Dorsolateral prefrontal cortex (tissue), 122 donors: ENCODE measurements at places on chromosomes 2 and 18.

GRCh38 chr18:73939391-73939790, 208.2 kb downstream of the FBXO15 start:
- DNase-seq, result no peak

- DNase-seq, result no peak
These were observed 201.7 kb downstream of the TNS1 start for GRCh38 chr2:217801115-217801531.

GRCh38 chr18:69588301-69588700, 187.6 kb downstream of the DOK6 start:
- no peak for DNase-seq

DNA sequence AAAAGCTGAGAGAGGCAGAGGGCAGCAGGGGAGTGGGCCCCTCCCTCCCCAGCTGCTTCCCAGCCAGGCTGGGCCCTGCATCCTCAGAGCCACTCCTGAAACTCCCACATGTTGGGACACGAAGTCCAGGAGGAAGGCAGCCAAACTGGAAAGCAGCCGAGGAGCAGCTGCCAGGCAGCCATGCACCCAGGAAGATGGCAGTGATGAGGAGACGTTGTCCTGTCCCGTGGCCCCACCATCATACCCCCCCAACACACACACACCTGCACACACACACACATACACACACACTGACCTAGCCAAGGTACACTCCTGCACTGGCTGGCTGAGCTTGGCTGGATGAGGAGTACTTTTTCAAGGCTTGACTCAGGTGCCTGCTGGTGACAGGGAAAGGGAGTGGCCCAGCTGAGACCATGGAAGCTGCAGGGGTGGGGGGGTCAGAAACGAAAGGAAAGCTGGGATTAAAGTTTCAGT, 106.0 kb downstream of the CYP26B1 start:
- DNase-seq, result no peak

GRCh38 chr2:8248623-8248957, 433.3 kb upstream of the ID2 start:
- no peak for DNase-seq

- no peak for DNase-seq
These were observed 29.2 kb downstream of the ZNF516 start for GRCh38 chr18:76465630-76466409.

- DNase-seq, result no peak
These were observed 39.6 kb upstream of the LDLRAD4 start for GRCh38 chr18:13178976-13179375.

DNA sequence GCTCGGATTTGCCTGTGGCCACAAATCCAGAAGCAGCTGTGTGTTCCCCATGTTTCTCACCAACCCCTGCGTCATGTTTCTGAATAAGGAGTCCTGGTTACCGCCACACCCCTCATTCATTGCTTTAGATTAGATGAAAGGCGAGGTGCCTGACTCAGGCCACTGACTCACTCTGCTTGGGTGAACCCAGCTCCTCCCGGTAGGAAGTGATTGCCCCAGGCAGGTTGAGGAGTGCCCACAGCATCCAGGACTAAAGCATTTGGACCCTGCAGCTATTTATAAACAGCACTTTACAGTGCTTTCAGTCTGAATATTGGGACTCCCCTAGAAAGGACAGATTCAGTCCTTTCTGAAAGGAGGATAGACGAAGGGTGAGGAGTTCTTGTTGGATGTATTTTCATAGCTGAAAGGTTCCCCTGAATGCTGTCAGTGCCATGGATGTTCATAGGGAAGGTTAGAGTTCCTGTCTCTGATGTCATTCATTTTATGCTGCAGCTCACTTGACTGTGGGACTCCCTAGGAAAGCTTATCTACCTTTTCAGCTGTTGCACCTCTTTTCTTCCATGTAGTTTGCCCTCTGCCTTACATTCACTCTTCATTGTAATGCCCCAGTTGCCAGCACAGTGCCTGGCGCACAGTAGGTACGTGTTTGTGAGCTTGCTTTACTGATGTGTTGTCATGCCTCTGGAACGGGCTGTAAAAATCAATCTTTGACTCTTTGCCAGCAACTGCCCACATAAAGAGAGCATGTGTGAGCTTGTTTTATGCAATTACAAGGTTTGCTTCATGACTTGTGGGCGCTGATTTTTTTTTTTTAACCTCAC, 14.9 kb downstream of the ITGA6 start:
- DNase-seq, result no peak

DNA sequence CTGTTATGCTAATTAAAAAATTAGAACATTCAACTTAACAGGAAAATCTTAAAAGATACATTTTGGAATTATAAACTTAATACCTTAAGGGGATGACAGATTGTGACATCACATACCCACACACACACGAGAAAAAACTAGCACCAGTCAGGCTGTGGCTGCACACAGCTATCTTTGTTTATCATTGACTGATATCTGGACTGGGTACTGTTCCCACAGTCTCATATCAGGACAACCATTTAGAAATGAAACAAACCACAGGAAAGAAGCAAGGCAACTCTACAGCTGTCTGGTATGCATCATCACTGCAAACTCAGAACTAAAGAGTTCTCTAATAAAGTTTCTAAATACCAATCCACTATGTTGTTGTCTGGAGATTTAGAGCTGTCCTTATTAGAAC, 210.9 kb upstream of the SMAD7 start:
- DNase-seq, result no peak

GRCh38 chr2:85713836-85714235, 19.7 kb downstream of the GNLY start:
- DNase-seq, result no peak

DNA sequence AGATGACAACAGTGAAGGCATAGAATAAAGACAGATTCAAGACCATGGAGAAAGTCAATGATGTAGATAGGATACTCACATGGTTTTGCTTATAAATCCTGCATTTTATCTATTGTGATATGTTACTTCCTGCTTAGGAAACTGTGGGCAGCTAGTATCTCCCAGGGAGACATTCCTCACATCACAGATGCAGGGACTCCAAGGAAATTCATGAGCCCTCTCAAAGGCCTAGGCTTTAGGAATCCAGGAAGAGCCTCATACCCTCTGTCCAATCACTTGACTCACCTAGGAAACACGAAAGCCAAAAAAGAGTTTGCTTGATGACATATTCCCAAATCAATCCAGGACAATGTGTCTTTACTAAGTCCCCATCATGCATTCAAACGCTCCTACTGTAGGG, 247.8 kb upstream of the KLHL29 start:
- DNase-seq, result no peak

DNA sequence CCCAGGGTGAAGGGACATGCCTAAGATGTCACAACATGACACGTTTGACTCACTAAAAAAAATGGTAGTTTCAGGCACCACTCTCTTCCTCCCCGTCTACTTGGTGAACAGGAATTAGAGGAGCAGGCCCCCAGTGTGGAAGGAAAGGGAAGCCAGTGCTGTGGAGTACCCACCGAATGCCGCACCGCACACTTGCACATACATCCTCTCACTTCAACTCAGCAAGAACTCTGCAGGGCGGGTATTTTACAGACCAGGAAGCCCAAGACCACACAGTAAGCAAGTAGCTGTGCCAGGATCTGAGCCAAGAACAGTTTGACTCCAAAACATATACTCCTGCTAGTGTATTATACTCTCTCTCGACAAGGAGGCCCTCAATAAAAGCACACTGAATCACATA, 69.8 kb downstream of the BCL2 start:
- DNase-seq, result no peak

DNA sequence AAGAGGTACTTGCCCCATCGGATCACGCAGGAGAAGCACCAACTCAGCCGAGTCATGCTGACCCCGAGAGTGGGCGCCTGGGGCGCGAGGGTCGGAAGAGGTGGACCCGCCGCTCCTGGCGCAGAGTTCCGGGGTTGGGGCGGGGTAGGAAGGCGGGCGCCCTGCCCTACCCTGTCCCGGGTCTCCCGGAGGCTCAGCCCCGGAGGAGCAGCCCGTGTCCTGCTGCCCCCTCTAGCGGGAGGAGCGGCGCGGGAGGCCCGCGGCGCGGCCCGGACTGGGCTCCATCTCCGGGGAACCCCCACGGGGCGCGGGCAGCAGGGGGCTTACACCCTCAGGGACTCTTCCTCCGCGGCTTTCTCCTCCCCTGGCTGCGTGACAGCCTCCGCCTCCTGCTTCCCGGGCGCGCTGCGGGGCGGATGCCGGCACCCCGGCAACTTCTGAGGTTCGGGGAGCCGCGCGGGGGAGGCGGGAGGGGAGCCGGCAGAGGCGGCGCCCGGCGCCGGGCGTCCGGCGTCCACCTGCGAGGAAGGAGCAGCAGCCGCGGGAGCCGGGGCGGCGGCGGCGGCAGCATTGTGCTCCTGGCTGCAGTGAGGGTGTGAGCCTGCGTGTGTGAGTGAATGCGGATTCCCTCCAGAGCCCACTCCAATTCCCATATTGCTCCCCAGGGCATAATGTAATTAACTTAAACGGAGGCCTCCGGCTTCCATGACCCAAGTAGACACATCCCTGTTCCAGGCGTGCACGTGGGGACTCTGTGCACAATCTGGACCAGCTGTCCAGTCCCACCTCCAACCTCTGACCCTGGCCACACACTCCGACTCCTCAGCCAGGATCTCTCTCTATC, 7.6 kb upstream of the TNS1 start:
- DNase-seq, result no peak
